ENCODE measurements at places on chromosomes 7 and 10.

DNA sequence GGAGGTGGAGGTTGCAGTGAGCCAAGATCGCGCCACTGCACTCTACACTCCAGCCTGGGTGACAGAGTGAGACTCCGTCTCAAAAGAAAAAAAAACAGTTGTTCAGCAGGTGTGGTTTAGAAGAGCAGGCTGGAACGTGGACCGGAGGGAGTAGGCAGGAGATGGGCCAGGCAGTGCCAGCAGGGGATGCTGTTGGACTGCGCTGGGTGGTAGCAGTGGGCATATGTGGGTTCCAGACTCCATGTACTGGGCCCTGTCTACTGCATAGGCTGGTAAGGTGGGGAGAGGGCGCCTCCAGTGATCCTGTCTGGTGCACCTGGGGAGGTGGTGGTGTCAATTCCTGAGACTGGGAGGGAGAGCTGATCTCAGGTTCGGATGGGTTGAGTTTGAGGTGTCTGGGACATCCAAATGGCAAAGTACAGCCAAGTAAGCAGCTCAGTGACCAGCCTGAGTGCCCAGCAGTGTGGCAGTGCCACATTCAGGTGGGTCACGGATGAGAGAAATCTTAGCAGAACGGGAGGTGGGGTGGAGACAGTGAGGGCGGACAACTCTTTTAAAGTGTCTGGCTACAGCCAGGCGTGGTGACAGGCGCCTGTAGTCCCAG lies 25.9 kb downstream of the SFXN4 start:
- DNase-seq: no peak

DNA sequence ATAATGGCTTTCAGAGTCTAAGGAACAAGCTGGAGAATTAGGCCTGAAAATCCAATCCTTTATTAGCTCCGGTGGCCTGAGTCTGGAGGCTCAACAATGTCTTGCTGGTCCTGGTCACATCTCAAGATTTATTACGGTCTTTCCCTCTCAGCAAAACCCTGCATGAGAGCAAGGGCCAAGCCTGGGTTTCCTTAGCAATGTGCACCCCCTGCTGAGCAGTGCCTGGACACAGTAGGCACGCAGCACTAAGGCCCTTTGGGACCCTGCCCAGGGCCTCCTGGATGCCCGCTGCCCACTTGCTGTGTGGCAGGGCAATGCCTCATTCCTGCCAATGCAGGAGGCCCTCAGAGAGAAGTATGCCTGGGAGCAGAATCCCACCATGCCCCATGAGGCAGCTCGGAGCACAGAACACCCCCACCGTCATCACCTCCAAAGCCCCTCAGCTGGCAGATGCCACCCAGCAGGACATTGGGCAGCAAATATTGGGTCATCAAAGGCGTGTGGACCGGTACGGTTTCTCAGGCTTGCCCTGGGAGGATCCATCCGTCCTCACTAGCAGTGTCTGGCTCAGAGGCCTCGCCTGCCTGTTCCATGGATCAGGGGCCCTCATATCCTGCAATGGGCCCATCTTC lies 156.4 kb downstream of the OAT start:
- no peak for DNase-seq

DNA sequence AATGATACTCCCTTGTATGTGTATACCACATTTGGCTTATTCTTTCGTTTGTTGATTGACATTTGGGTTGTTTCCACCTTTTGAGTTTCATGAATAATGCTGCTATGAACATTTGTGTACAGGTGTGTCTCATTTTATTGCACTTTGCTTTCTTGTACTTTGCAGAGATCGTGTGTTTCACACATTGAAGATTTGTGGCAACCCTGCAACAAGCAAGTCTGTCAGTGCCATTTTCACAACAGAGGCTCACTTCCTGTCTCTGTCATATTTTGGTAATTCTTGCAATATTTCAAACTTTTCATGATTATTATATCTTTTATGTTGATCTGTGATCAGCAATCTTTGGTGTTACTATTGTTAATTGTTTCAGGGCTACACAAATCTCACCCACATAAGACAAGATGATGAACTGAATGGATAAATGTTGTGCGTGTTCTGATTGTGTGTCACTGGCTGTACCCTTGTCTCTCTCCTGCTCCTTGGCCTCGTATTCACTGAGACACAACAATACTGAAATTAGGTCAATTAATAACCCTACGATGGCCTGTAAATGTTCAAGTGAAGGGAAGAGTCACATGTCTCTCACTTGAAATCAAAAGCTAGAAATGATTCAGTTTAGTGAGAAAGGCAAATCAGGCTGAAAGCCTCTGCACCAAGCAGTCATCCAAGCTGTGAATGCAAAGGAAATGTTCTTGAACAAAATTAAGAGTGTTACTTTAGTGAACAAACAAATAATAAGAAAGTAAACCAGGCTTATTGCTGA lies 133.6 kb upstream of the JCAD start:
- DNase-seq: no peak

- no peak for DNase-seq
Measured at GRCh38 chr7:45575501-45576248, 1.5 kb downstream of the ADCY1 start.

DNA sequence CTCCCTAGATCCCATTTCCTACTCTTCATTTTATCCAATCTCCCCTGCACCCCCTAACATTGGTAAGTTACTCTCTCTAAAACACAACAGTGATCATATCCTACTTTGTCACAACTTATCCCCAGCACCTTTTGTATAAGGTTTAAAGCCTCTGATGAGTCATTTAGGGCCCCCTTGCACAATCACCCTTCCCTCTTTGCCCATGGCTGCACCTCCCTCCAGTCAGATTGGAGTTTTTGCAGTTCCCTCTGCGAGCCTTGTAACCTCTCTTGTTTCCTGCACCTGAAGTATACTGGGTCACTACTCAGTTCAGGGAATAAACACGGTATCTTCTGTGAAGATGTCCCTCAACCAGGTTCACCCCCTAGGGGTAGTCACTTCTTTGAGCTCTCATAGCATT lies 55.9 kb upstream of the ADRB1 start:
- no peak for DNase-seq

DNA sequence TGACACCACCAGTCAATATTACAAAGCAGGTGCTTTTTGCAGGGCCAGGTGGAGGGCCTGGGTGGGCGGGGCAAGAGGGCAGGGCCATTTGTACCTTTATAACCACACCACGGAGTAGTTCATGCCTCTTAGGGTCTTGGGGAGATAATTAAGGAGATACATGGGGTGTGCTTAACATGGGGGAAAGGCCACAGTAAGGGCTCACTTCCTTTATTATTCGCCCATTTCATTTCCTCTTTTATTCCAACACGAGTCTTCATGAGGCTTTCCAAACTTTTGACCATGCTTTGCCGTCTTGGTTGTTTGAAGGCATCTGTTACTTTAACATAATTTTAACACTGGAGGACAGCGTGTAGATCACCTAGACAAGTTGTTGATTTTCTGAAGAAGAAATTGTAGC lies 33.3 kb upstream of the LYZL2 start:
- DNase-seq: no peak

- no peak for DNase-seq
Measured at GRCh38 chr7:140028311-140028710, 34.4 kb downstream of the PARP12 start.

- no peak for DNase-seq
Measured at GRCh38 chr10:45602082-45602730, 70.4 kb downstream of the ZFAND4 start.

GRCh38 chr7:28808796-28809533 lies 149.2 kb downstream of the TRIL start:
- DNase-seq: no peak

DNA sequence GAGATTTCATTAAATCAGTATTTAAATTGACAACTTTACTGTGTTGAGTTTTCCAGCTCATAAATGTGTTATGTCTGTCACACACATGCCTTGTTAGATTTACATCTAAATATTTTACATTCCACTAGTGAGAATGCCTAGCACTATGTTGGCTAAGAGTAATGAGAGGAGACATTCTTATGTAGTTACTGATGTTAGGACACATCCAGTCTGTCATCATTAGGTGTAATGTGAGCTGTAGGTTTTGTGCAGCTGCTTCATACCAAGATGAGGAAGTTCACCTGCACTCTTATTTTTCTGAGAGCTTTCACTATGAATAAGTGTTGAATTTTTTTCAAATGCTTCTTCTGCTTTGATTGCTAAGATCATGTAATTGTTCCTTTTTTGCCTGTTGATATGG lies 218.0 kb upstream of the IGFBP3 start:
- DNase-seq: no peak

DNA sequence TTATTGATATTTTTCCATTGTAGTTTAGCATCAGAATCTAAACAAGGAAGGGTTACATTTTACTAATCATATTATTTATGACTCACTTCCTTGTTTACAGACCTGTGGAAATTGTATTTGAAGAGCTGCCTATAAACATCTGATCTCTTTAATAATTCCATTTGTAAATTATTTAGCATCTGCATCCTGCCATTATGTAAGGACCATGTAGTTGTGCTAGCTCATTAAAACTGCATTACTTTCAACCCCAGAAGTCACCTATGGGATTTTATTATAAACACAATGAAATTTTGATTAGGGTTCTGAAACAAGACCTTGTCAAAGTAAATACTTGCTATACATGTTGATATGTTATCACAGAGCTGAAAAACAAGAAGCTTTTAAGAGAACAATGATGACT lies 146.8 kb upstream of the SLC26A5 start:
- no peak for DNase-seq

GRCh38 chr7:134900166-134900982 lies 85.9 kb upstream of the AGBL3 start:
- no peak for DNase-seq

- no peak for DNase-seq
Measured at GRCh38 chr10:49225218-49225876, 37.2 kb upstream of the TMEM273 start.

DNA sequence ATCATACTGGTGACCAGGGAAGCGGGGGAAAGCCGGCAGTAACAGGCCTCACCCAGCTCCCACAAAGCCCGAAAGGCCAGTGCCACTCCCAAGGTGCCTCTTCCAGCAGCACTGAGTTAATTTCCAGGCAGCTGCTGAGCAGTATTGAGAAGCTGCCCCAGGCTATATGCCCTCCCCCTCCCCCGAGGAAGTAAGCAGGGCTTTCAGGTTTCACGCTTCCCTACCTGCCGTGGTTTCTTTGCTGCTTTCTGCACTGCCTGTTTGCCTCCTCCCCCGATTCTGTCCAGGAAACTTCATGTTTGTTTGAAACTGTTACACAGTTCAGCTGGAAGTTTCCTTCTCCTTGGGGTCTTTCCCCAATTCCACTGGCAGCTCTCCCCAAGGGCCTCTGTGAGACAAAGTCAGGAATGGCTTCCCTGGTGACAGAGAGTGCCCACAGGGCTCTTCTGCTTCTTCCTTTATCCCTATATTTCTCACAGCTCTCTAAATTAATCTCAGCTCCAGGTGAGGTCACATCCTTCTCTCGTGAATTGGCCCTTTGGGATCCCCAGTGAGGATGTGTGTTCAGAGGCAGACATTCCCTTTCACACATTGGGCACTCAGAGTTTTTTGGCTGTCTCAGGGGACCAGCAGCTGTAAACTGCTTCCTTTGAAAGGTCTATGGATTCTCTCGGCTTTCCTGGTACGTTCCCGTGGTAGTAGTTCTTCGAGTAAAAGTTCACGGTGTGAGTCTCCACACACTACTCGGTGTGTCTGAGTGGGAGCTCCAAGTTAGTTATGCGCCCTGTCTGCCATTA lies 19.4 kb downstream of the C1GALT1 start:
- DNase-seq: no peak

DNA sequence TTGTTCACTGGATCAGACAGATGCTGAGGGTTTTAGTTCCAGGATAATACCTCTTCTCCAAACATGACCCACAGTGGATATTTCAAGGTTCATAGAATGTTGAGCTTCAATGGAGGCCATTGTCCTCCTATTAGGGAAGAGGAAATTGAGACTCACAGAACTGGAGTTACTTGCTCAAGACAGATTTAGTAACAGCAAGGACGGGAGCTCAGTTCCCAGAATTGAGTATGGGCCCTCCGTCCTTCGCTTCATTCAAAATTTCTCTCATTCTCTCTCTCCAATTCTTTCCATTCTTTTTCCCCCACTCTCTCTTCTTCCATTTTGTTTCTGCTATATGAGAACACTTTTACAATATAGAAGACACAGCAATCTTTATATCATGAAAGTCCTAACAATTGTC lies 94.0 kb downstream of the DNAJB9 start:
- DNase-seq: no peak

DNA sequence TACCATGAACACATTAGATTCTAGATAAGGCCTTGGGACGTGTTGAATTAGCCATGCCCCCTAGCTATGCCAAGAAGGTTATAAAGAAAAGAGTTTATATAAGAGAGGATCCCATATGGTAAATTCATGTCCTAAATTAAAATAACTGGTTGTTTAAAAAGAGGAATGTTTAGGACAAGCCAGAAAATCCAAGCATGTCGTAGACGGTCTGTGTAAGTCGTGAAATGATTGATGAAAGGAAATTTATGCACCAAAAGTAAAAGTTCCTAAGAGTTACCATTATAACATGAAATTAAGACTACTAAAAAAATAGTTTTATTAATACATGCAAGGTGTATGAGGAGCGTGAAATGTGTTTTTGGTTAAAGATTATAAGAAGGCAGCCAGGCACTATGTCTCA lies 624.9 kb downstream of the ARL4A start:
- no peak for DNase-seq

- no peak for DNase-seq
Measured at GRCh38 chr7:35729061-35729783, 34.3 kb upstream of the HERPUD2 start.

DNA sequence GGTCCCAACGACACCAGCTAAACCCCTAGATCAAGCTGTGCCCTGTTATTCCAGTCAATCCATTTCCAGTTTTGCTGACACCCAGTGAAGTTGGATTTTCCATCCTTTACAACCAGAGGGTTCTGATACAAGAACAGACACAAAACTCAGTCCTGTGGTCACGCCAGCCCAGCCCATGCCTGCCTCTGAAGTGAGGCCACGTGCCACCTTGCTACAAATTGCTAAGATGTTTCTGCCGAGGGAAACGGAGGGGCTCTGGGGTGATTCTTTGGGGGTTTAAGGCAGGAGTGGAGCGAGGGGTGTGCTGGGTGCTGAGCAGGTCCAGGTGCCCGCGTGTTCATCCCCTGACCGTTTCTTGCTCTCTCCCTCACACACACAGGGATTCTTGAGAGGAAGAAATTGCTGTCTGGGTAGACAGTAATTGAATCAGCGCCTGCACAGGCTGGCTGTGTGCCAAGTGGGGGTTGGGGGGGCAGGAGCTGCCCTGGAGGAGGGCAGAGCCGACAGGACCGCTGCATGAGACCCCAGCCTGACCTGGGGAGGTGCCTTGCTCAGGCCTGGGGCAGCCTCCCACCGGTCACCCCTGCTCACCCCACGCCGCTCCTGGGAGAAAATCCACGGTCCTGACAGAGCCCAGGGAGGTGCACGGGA lies 38.1 kb downstream of the ADAP1 start:
- no peak for DNase-seq

- DNase-seq: no peak
Measured at GRCh38 chr7:26326211-26326610, 34.5 kb downstream of the SNX10 start.

GRCh38 chr7:122887198-122887597 lies 938 bp upstream of the CADPS2 start:
- DNase-seq: no peak

- DNase-seq: no peak
Measured at GRCh38 chr7:129110258-129110981, 34.1 kb upstream of the TSPAN33 start.

- no peak for DNase-seq
Measured at GRCh38 chr10:17028798-17029197, 100.8 kb downstream of the CUBN start.

- no peak for DNase-seq
Measured at GRCh38 chr10:77893386-77893785, 33.2 kb downstream of the DLG5 start.

All from NCI-H2081 treated with DMSO at 0.1 percent for 48 hours (cell line).